ENCODE measurements at places on chromosomes 6 and 20.

DNA sequence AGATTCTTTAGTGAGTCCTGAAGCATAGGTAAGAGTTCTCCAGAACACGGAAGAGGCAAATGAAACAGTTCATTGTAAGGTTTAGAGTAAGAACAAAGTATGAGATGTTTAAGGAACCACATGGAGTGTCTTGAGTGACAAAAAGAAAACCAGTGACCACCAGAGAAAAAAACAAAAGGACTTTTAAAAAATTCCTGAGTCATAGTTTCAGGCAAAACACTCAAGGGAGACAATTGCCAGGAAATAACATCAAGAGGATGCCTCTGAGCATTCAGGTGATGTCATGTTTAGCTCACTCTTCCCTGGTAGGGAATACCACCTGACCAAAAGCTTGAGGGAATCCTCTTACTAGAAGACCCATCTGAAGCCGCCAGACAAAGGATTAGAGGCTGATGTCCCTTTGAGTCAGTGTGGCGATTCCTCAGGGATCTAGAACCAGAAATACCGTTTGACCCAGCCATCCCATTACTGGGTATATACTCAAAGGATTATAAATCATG, 110.3 kb downstream of the COL19A1 start:
- DNase-seq, result no peak

- no peak for DNase-seq
Observed at GRCh38 chr6:118705544-118706491, 54.4 kb upstream of the CEP85L start.

- peak; percentile 43 for DNase-seq
Observed at GRCh38 chr6:6701864-6702263, 113.3 kb downstream of the LY86 start.

- DNase-seq, result peak; percentile 18
Observed at GRCh38 chr6:36358226-36358915, 21.7 kb upstream of the BNIP5 start.

- no peak for DNase-seq
Observed at GRCh38 chr6:143346004-143346403, 104.5 kb downstream of the ADAT2 start.

- no peak for DNase-seq
Observed at GRCh38 chr20:23150304-23151007, 64.3 kb upstream of the CD93 start.

GRCh38 chr6:132726608-132726975, 12.7 kb upstream of the VNN1 start:
- no peak for DNase-seq

DNA sequence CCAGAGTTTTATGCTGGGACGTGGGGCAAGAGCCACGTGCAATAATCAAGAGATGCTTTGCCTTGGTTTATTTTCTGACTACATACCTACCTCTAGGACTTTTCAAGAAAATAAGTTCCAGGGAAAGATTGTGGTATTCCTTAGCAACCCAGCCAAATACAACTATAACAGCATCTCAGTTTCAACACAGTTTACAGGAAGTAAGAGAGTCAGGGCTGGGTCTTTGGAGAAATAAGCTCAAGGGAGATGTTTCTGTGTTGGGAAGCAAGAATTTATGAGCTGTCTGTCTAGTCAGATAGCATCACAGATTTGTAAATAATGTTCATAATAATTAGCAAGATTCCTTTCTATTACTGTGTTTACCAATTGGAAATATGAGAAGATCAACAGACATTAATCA, 35.1 kb downstream of the MAP3K5 start:
- no peak for DNase-seq

DNA sequence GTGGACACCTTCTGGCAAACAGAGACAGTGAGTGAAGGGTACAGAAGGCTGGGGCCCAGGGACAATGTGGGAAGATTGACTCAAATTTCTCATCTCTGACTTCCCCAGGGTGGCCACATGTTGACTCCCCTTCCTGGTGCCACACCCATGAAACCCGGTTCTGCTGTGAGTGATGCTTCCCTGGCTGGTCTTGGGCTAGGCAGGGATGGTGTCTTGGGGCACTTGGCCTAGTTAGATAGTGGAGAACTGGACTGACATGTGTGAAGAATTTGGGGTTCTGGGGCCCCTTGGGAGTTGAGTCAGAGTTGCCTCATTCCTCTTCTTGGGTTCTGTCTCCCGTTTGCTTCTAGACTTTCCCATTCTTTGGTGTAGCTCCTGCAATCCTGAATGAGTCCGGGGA, 34.2 kb downstream of the GSS start:
- DNase-seq, result no peak

DNA sequence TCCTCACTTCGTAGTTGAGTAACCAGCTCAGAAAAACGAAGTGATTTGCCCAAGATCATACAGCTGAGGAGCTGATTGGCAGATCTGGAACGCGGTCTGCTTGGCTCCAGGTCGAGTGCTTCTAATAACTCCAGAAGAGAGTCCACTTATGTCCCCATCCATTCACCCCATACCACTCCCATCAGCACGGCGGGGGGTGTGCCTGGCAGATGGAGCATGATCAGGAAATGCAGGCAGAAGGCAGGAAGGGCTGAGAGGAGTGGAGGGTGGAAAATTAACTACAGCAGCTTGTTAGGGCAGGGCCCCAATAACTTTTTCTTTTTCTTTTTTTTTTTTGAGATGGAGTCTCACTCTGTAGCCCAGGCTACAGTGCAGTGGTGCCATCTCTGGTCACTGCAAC, 15.0 kb downstream of the FITM2 start:
- DNase-seq, result no peak

- DNase-seq, result no peak
Observed at GRCh38 chr6:72955666-72956065, 269.6 kb downstream of the KHDC1L start.

GRCh38 chr20:1724901-1725300, 67.3 kb upstream of the SIRPG start:
- no peak for DNase-seq

GRCh38 chr20:59709636-59710035, 105.3 kb downstream of the PHACTR3 start:
- DNase-seq, result no peak

DNA sequence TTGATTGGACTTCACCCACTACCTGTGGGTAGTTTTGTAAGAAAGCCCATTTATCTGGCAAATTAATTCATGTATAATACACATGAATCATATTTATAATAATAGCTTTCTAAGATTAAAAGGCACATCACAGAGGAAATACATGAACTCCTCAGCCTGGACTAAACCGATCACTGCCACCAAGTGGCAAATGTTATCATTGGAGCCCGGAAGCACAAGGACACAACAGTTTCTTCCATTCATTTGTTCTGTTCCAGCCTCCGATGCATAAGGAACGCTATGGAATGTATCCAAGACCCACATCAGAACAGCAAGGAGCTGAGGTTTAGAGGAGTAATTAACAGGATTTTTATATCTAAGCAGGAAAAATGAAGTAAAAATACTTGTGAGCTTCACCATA, 13.9 kb upstream of the IPCEF1 start:
- DNase-seq, result no peak

GRCh38 chr6:84455511-84456029, 228.1 kb upstream of the CEP162 start:
- DNase-seq, result no peak

DNA sequence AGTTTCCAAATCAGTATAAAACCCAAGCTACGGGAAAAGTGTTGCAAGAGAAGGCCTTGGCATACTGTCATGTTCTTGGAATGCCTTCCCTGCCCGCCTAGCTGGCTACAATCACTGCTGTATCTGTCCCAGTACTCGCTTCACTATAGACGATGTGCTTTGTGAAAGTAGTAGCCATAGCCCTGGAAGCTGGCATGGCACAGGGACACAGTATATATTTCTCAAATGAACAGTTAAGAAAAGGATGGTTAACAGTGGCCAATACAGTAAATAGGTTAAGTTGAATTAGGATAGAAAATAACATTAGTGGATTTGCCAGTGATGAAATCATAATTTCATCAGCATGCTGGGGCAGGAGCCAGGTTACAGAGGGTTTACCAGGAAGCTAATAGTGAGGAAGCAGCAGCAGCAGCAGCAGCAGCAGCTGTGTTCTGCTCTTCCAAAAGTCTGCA, 499.3 kb downstream of the CDKAL1 start:
- DNase-seq, result no peak

- no peak for DNase-seq
Observed at GRCh38 chr6:153725456-153725855, 313.6 kb upstream of the OPRM1 start.

DNA sequence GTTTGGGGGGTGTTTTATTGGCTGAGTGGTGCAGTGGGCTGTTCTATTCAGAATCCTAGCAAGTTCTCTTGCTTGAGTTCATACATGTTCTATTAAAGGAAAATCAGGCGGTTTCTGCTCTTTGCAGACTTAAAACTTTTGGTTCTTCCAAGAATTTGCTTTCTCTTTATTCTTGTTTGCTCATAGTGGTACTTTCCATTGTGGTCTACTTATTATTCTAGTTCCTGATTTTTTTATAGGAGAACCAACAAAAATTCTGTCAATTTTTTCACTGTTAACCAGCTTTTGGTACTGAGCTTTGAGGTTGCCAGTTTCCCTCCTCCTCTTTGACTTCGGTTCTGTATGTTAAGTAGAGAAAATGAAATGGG, 6.7 kb downstream of the AFDN start:
- no peak for DNase-seq

DNA sequence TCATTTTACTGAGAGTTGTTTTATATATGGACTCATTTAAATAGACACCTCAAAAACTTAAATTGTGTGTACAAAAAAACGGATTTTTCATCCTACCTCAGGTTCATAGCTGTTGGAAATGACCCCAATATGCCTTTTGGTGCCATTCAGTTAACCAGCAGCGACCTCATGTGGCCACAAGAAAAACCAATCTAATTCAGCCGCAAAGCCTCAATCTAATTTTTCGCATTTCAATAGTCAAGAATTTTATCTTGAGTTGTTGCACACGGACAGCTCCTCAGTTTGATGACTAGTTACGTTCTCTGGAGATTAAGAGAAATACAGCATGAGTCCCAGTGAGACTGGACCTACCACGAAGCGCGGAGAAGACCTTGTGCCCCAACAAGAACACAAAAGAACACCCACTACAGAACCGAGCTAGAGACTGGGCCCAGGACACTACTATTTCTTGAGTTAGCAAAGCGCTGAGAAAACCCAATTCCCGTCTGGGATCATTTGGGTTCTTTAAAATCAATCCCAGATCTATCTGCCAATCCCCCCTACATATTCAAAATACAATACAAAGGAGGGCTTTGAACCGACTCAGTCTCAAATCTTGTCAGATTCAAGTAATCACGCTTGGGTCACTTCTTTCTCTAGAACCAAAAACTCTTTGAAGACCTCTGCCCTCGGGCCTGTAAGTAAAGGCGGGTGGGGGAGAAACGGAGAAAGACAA, 1.1 kb downstream of the TCP11 start:
- DNase-seq, result peak; percentile 14
